ENCODE measurements at places on chromosomes 3 and 15.

- DNase-seq = no peak
These were observed 10.7 kb upstream of the MAPK6 start for GRCh38 chr15:52008359-52008697.

- DNase-seq = no peak
These were observed 43.5 kb downstream of the GOLGA6L2 start for GRCh38 chr15:23403550-23403949.

- DNase-seq = no peak
These were observed 380 bp downstream of the MYLK start for GRCh38 chr3:123883701-123884202.

- no peak for DNase-seq
These were observed 38.6 kb upstream of the RAF1 start for GRCh38 chr3:12702501-12702900.

- no peak for DNase-seq
These were observed 29.7 kb downstream of the BUB1B start for GRCh38 chr15:40190591-40190990.

DNA sequence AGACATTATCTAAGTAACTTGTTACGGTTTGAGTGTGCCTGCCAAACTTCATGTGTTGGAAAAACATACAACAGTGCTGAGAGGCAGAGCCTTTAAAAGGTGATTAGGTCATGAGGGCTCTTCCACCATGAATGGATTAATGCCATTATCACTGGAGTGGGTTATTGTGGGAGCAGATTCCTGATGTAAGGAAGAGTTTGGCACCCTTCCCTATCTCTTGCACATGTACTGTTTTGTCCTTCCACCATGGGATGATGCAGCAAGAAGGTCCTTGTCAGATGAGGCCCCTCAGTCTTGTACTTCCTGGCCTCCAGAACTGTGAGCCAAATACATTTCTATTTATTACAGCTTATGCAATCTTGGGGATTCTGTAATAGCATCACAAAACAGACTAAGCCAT is 413.9 kb downstream of the EPHA3 start:
- no peak for DNase-seq

DNA sequence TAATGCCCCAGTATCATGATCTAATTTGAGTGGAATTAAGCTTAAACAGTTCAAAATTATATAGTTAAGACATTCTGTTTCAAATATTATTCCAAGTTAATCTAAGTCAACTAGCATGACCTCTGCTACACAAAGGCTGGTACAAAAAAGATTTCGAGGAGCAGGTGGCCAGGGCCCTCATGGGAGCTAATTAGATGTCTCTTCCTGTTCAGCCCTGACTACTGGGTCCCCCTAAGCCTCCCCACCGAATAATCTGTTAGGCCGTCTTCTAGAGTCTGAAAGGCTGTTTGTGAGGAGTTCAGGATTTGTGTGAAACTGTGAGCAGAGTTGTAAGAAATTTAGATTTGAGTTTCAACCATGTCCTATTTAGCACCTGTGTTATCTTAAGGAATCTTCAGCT is 75.4 kb downstream of the PPM1L start:
- DNase-seq = no peak

DNA sequence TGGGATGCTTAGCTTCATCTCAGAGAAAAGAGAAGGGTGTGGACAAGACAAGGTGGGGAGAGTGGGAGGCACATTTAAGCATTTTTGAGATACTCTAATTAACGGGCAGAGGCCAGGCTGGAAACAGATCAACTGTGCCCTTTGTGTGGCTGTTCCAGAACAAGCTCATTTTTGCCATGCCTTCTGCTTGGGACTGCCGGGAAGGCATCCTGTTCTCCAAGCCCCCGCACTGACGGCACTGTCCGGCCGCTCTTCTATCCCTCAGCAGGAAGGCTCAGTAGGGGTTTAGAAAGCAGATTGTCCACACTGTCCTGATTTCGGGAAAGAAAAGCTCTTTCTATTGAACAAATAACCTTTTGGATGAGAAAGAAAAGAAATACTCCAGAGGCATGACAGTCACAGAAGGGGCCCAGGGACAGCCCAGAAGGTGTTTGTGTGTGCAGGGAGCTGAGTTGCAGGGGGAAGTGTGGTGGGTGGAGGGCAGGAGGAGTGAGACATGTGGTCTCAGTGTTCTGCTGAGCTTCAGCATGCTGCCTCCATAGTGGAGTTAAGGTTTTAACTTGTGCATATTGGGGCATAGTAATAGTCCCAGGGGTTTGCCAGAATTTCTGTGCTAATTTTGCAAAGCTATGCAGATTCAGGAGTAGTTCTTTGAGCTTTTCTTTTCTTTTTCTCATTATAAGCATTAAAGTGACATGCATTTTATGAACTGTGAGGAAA is 27.3 kb downstream of the SV2B start:
- DNase-seq = no peak

DNA sequence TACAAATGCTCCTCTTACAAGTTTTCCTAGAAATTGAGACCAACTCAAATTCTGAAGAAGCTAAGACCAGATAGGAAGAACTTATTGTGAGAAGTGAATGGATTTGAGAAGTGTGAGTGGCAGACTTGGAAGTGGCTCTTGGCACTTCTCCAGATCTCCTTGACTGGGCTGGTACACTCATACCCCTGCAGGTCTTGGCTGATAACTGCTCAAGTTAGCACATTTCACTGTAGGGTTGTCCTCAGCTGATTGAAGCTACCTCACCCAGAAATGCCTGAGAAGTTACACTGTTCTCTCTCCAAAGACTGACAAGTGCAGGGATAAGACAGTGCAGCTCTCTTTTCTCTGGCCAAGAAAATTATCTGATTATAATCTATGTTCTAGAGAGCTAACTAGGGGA is 16.5 kb upstream of the CLDN1 start:
- DNase-seq = no peak

- no peak for DNase-seq
These were observed 283.4 kb upstream of the ATP11B start for GRCh38 chr3:182509844-182510460.

- DNase-seq = no peak
These were observed 377.1 kb upstream of the TPM1 start for GRCh38 chr15:62665449-62665848.

- no peak for DNase-seq
These were observed 194.0 kb upstream of the FEZF2 start for GRCh38 chr3:62567097-62568021.

DNA sequence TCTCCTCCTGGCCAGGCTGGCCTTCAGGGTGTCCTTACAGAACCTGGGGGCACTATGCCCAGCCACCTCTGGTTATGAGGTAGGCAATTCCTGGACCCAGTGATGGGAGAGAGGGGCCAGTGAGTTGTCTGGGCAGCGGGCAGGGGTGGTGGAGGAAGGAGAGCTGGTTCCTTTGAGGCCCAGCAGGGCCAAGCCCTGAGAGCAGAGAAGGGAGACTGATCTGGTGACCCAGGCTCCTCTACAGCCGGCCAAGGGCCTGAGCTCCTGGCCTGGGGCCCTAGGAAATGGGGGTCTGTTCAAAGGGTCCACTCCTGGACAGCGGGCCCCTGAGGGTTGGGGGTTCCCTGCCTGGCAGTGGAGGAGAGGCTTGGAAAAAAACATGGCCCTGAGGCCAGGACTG is 7.9 kb downstream of the SLC38A3 start:
- no peak for DNase-seq

DNA sequence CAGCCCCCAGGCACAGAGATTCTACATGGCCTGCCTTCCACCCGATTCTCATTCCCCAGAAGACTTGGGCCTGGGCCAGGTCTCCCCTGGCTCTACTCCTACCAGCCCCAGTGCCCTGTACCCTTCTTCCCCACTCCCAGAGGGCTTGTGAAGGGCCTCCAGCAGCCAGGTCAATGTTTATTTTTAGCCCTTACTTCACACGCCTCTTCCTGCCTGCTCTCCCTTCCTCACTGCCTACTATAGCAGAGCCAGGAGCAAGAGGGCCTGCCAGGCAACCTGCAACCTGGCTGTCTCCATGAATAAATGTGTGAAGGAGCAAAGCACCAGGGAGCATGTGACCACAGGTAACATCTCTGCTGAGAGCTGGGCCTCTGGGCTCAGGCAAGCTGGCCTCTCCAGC is 26.4 kb upstream of the APEH start:
- DNase-seq = no peak

GRCh38 chr3:157394411-157394810 is 42.2 kb upstream of the PTX3 start:
- no peak for DNase-seq

DNA sequence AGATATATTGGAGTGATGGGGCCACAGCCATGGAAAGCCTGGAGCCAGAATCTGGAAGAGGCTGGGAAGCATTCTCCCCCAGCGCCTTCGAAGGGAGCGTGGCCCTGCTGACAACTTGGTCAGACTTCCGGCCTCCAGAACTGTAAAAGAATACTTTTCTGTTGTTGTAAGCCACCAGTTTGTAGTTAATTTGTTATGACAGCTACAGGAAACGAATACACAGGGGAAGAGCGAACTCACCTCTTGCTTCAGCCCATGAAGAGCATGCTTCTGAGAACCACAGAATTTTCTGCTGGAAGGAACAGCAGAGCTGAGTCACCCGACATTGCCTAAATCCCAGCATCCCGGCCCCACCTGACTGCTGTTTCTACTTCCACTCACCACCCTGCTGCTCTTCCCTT is 501.7 kb downstream of the SHQ1 start:
- DNase-seq = no peak

DNA sequence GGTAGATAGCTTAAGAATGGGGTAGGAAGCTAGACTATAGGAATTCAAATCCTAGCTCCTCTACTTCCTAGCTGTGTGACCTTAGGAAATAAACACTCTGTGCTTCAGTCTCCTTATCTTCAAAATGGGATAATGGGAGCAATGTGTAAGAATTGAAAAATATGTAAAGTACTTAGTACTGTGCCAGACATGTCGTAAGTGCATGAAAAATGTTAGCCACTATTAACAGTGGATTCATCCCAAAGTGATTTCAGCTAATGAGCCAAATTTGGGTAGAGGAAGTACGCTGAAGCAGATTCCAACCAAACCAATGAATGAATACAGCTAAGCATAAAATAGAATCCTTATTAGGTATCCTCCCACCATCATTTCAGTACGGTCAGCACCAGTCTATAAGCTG is 192.1 kb downstream of the RORA start:
- no peak for DNase-seq

DNA sequence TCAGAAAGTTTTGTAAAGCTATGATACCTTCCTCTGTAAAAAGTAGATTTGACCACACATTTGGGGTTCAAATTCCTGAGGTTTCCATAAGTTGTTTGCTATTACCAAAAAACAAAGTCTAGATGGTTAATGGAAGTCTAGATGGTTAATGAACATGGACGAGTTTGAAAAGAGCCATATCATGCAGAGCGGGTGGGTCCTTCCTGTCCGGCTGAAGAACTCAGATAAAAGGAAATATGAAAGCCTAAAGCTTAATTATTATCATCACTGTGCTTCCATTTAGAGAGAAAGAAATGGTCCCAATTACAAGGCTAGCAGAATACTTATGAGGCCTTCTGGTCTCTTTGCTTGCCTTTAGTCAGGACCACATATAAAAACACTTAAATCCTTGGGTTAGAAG is 132.1 kb upstream of the SATB1 start:
- DNase-seq = no peak

DNA sequence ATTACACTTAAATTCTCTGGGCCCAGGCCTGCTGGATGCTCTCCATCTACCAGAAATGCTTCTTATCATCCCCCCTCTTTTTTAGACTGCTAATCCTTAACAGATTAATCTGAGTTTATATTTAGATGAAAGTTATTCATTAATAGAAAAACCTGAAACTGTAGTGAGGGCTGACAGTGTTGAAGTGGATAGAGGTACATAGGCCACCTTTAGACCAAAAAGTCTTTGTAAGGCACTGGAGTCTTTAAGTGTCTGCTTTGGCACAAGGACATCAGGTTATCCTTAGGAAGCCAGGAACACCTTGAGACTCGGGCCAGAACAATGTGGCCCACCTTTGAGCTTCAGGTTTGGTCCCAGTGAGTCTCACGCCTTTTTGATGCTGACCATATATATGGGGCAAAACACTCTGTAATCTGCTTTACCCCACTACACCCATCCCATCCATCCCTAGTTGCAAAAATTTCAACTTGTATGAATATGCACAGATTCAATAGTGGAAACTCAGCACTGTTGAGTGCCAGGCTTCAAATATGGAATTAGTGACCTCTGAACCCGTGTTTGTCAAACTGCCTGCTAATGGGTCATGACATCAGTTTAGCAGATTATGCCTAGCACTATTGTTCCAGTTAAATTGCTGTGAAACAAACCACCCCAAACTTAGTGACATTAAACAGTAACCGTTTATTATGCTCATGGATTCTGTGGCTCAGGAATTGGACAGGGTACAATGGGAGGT is 44.0 kb downstream of the PDE8A start:
- no peak for DNase-seq

GRCh38 chr3:126149256-126149902 is 31.0 kb downstream of the ALDH1L1 start:
- no peak for DNase-seq

- no peak for DNase-seq
These were observed 137.0 kb upstream of the C2CD4B start for GRCh38 chr15:62301993-62302675.

DNA sequence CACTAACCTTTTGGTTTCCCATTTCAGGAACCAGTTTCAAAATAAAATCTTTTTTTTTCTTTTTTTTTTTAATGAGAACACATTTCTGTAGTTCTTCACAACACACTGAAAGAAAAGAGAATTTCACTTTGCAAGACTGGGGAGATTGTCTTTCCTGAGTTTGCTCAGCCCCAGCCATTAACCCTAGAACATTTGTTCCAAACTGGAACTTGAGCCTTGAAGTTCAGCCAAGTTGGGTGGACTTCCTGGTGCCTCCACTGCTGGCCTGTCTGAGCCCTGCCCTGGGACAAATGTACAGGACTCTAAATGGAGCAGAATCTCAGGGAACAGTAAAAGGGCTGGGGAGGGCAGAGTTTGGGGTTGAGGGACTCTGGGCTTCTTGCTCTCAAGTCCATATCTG is 196.4 kb upstream of the LPP start:
- DNase-seq = no peak

DNA sequence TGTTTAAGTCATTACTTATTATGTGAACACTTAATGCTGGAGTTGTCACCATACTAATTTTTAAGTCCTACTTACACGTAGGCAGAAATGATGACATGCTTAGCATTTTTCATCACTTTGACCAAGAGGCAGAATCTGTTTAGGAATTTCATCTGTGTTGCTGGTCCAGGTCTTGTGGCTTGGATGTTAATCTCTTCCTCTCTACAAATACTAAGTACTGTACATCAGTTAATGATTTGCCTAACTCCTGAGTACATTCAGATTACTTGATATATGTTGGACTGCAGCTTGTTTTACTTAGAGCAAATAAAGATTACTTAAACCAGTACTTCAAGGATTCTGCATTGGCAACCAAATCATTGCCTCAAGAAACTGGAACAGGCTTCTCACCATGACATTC is 8.6 kb downstream of the SNRK start:
- DNase-seq = no peak

All from hypothalamus (tissue), 51 donors.